Activated CD4-positive, CD25-positive, alpha-beta regulatory T cell treated with anti-CD3 and anti-CD28 coated beads, Interleukin-2, amount 50 U/mL, for 72 hours (primary cell): ENCODE measurements at places on chromosomes 4 and X.

GRCh38 chrX:56366901-56367300 is 134.7 kb downstream of the KLF8 start:
- DNase-seq = no peak

DNA sequence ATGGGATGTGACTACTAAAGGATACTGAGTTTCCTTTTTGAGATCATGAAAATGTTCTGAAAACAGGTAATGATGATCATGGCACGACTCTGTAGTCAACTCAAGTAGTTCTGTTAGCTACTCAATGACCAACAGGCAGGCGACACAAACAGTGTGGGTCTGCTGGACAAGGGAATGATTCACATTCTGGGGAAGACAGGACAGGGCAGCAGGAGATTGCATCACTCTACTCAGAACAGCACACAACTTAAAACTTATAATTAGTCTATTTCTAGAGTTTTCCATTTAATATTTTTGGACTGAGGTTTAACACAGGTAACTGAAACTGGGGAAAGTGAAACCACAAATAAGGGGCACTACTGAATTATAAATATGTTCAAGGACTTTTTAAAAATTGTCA is 365.2 kb downstream of the PRDM5 start:
- no peak for DNase-seq

DNA sequence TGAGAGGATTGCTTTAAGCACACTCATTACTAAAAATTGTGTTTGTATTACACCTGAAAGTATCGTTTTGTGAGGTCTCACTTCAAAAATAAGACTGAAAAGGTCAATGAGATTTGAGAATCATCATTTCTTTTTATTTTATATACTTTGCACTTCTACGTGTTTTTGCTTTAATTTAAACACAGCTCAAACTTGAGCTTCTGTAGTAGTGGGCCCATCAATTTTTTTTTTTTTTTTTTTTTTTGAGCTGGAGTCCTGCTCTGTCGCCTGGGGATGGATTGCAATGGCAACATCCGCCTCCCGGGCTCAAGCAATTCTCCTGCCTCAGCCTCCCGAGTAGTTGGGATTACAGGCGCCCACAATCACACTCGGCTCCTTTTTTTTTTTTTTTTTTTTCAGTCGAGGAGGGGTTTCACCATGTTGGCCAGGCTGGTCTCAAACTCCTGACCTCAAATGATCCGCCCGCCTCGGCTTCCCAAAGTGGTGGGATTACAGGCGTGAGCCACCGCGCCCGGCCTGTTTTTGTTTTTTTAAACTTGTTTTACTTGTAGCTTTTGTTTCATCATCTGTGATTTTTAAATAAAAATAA is 1.5 kb downstream of the GSTCD start:
- DNase-seq = no peak

DNA sequence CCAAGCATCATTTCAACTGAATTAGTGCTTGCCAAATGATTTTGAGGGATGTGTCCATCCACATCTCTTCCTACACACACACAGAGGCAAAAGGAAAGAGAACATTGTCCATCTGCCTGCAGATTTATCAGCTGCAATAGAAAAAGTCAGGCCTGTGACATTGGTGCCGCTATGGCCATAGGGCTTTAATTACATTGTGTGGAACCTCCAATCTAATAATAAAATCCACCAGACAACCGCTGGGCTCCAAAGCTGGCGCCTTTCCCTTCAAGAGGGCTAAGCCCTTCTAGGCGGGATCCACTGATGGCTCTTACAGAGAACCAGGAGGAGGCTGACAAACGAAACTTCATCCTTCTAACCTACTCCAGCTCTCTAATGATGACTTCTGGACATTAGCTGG is 60.6 kb downstream of the PHOX2B start:
- DNase-seq = no peak

DNA sequence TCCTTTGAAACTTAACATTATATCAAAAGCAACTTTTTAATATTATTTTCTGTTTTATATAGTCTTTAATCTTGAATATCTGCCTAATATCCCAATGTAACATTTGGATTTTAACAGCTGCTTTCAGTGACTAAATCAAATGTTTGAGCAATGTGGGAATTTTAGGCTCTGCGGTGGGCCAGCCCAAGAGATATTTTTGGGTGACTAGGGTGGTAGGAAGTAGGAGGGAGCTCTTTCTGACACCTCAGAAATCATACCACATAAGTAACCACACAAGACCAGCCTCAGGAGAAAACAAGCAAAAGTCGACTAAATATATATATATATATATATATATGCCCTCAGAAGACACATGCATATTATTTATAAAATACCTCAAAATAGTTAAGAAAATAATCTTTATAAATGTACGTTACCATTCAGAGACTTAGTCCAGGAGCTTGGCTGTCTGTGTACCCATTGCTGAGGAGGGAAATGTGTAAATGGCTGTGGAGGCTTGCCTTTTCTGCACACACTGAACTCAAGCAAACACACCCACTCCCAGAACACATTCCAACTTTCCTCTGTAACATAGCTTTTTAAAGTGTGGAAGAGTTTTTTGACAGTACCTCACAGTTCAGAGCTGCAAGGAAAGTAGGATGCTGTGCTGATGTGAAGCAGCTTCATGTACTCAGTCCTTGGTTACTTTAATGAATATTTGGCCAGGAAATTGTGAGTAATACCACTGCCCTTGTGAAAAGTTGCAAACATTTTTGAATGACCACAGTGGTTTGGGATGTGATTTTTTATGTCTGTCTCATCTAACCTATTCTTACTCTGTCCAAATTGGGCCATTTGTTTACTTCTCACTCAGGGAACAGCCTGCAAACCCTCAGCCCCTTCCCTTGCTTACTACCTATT is at the start of gene RTL3:
Gene RTL3 (minus strand): TSS at position 484 of the 900 bp plus-strand sequence. CDS start 908 bp downstream, outside the sequence.
- DNase-seq = no peak

GRCh38 chr4:109718759-109719158 is 11.1 kb downstream of the PLA2G12A start:
- DNase-seq = no peak

DNA sequence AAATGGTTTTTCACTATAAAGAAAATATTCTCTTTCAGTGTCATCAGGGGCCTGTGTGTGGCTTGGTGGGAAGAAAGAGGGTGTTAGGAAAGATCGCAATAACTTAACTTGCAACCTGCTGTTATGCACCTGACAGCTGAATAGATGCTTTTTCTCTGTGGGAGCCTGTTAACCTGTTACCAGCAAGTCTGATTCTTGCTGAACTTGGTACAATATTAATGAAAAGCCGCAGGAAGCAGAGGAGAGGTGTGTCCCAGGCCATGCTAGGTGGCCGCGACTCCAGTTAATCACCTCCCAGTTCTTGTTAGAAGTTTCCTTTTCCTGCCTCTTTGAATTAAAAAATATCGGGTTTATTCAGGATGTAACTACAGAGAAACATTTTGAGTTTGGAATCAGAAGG is 494.8 kb upstream of the AGA start:
- no peak for DNase-seq

DNA sequence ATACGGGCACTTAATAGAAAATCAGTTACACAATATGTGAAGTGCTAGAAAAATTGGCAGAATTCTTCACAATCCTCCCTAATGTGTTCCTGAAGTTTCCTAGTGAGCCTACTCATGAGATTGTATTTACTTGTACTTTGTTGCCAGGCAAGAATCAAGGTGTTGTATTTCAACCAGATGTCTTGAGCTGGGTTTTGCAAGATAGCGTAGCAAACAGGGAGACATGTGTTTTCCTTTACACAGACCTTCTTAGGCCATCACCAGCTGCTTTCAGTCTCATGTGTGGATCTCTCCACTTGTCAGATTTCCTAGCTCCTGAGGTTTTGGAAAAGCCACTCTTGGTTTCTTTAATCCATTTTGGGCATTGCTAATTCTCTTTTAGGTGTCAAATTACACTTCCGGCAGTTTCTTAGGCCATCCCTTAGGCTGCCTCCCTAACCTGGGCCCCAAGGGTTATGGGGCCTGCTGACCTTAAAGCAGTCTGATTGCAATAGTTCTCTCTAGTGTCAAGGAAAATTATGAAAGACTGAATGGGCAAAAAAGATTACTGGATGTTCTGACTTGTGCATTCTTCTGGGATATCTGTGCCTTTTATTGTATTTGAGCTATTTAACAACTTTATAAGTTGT is 12.2 kb upstream of the EDA start:
- DNase-seq = no peak

DNA sequence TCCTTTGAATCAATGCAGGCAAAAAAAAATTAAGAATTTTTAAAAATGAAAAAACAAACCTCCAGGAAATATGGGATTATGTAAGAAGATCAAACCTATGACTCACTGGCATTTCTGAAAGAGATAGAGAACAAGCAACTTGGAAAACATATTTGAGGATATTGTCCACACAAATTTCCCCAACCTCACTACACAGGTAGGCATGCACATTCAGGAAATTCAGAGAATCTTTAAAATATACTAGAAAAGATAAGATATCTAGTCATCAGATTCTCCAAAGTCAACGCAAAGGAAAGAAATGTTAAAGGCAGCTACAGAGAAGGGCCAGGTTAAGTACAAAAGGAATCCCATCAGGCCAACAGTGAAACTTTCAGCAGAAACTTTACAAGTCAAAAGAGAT is 85.6 kb downstream of the ANTXR2 start:
- no peak for DNase-seq

DNA sequence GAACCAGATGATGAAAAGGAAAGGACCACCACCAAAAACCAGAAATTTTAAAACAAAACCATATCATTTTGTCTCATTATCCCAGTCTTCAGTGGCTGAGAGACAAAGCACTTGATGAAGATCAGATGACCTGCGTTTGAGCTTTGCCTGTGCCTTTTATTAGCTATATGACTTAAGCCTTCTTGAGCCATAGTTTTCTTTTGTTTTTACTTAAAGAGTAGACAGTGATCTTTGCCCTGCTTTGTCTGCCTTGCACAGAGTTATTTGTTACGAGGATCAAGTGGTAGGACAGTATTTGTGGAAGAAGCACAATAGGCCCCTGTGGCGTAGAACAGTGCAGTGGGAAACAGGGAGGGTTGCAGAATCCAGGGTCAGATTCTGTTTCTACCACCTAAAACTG is 89.9 kb downstream of the SLC10A6 start:
- no peak for DNase-seq

DNA sequence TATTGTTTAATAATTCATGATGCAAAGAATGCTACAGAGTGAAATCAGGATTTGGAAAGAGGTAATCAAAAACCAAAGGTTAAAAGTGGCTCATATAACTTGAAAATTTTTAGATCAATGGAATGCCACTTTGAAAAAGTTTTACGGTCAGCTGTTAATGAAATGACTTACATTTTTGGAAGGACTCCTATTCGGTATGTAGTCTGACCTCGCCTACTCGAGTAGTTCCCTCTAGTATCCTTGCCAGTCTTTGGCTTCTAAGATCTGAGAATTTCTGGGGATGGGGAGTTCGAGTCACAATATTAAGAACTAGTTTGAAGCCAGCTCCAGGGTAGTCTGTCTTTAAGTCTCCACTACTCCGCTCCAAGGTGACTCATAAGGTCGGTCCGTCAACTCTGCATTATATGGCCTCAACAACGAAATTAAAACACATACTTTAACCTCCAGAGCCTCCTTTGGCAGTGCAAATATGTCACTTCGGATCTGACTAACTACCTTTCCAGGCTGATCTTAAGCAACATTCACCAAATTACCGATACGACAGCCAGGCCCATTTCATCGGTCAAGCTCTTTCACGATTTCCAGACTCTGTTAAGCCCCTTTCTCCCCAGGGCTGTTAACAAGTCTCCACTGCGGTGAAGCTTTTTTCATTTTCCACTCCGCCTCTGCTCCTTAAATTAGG is 733 bp upstream of the NAA15 start:
- no peak for DNase-seq

DNA sequence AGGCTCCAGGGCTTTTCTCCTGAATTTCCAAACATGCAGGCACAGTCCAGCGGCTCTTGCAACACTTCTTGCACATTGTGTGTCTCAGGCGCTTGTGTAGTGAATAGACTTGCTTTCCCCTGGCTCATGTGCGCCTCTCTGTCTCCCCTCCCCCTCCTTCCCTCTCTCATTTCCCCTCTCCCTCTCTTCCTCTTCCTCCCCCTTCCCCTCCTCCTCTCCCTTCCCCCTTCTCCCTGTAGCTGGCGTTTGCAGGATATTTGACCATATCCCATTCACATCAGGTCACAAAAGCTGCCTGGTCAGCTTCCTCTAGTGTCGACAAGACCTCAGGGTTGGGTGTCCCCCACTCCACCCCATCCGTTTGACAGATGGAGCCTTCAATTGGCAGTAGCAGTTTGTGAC is 2.4 kb downstream of the CHST7 start:
- no peak for DNase-seq

DNA sequence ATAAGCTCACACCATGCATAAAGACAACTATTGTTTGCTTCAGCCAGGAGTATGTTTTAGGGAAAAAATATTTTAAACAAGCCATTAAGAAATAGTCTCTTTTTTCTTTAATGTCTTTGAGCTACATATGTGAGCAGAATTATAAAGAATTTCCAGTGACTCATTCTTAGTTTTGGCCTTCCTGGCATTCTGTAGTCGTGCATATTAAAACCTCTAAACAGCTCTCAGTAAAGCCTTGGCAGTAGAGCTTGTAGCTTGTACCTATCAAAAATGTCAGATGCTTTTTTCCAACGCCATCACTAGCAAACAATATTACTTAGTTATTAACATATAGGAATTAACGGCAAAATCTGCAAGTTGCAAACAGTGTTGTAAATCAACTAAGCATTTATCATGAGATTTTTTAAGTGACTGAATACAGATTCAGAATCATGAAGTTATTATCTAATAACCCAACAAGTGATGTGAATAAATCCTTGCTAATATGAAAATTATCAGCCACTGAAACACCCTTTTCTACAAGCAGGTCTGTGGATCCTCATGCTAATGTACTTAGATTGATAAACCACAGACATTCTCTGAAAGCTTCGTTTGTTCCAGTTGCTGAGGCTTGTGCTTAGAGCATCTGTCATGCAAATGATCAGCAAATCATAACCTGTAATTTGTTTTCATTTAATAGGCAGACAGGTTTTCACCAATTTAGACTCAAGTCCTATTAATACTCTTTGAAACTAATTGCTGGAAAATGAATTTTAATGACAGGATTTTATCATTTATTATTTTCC is 412.0 kb upstream of the ATOH1 start:
- no peak for DNase-seq

- DNase-seq = no peak
Measured at GRCh38 chrX:75131973-75132627, 24.0 kb downstream of the ABCB7 start.

- no peak for DNase-seq
Measured at GRCh38 chr4:183950536-183950935, 45.4 kb downstream of the STOX2 start.

- no peak for DNase-seq
Measured at GRCh38 chrX:46757052-46757451, 1.9 kb downstream of the SLC9A7 start.

- DNase-seq = no peak
Measured at GRCh38 chr4:168723020-168723419, 226.2 kb downstream of the PALLD start.

- no peak for DNase-seq
Measured at GRCh38 chrX:35842674-35843073, 44.5 kb downstream of the MAGEB16 start.

DNA sequence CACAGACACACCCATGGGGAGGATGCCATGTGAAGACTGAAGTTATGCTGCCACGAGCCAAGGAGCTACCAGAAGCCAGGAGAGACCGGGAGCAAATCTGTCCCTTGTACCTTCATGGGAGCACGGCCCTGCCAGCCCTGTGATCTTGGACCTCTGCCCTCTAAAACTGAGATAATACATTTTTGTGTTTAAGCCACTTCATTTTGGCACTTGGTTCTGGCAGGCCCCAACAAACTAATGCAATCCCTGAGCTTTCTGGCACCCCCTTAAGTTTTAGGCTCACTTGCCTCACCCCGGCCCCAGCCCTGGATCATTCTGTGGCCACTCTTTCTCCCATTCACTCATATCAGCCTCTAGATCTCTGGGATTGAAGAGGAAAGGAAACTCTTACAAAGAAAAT is 35.4 kb downstream of the SEL1L3 start:
- DNase-seq = no peak

GRCh38 chrX:36573720-36574119 is 434.4 kb upstream of the FAM47C start:
- no peak for DNase-seq
